Bronchus fibroblast of lung (primary cell): ENCODE measurements at places on chromosomes 6 and 20. TPM values are rescaled to one million over a fixed set of nuclear protein-coding genes. Genes with fewer than 3 reads are reported as not detected.

ADGRF1 gene
- not detected in 2 replicates for total RNA-seq

SLC17A4 gene
- not detected in 2 replicates for total RNA-seq

SNHG17 gene
- 12.8 and 15.6 TPM in 2 replicates for total RNA-seq

SCRT2 gene
- total RNA-seq: not detected in 2 replicates

MYL9 gene
- total RNA-seq: 54.1 and 78.6 TPM in 2 replicates

FLRT3 gene
- 1.5 TPM in 2 replicates for total RNA-seq

CTNNBL1 gene
- 26.1 and 33.7 TPM in 2 replicates for total RNA-seq

KCNK16 gene
- not detected in 2 replicates for total RNA-seq

CST7 gene
- total RNA-seq: not detected in 2 replicates

TSBP1 gene
- not detected in 2 replicates for total RNA-seq

HECA gene
- 7.7 and 10.1 TPM in 2 replicates for total RNA-seq

ARG1 gene
- total RNA-seq: not detected in 2 replicates

HLA-B gene
- 39.8 and 53.1 TPM in 2 replicates for total RNA-seq

BCAS1 gene
- not detected in 2 replicates for total RNA-seq

KIF13A gene
- 14.7 and 17.8 TPM in 2 replicates for total RNA-seq

CALHM4 gene
- total RNA-seq: not detected in 2 replicates

EFCAB8 gene
- total RNA-seq: under 0.01 TPM in 1 of 2 replicates, not detected in the other

PHACTR3 gene
- total RNA-seq: not detected in 2 replicates

RAB32 gene
- 117 and 121 TPM in 2 replicates for total RNA-seq

CCN2 gene
- 76.4 and 82.4 TPM in 2 replicates for total RNA-seq

CDS2 gene
- total RNA-seq: 9.5 and 9.6 TPM in 2 replicates

AVP gene
- not detected in 2 replicates for total RNA-seq

PLG gene
- not detected in 2 replicates for total RNA-seq

DUSP15 gene
- total RNA-seq: 0.30 TPM in 1 of 2 replicates, not detected in the other

SLC32A1 gene
- total RNA-seq: not detected in 2 replicates

HEY2 gene
- total RNA-seq: not detected in 2 replicates

EEF1A2 gene
- 0.30 and 0.67 TPM in 2 replicates for total RNA-seq

PRKN gene
- total RNA-seq: 0.89 and 2.9 TPM in 2 replicates
